ENCODE measurements at places on chromosomes 2 and 18.

- DNase-seq: no peak
Measured at GRCh38 chr2:169865492-169865891, 38.2 kb downstream of the UBR3 start.

DNA sequence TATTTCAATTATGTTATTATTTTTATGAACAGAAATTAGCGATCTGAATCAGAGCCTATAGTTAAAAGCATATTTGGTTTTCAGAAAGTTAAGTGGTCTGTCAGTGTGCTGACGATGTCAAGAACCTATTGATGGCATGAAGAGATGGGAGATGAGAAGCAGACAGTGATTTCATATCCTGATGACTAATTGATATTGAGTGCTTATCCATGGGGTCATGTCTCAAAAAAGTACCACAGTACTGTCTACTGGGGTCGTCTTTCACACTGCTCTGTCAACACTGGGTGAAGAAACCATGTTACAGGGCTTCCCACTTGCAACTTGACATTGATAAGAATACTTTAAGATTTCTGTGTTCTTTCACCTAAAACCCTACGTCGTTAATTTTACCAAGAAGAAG is 297.1 kb downstream of the AFF3 start:
- no peak for DNase-seq

DNA sequence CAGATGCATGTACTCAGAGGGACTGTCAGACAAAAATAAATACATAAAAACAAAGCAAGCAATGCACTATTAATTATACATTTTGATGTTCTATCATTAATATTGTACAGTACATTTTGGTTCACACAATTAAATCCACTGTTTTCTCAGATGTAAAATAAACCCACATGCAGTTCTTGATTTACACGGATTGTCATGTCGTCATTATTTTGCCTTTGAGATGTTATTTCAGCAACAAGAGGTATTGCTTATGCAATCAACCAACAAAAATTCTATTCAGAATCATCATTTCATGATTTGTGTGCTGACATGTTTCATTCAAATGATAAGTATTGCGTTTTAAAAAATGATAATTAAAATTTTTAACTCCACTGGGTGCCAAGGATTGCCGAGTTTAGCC is 79.2 kb downstream of the TSHZ1 start:
- DNase-seq: no peak

- DNase-seq: no peak
Measured at GRCh38 chr2:35082072-35082471, 1273.5 kb upstream of the CRIM1 start.

DNA sequence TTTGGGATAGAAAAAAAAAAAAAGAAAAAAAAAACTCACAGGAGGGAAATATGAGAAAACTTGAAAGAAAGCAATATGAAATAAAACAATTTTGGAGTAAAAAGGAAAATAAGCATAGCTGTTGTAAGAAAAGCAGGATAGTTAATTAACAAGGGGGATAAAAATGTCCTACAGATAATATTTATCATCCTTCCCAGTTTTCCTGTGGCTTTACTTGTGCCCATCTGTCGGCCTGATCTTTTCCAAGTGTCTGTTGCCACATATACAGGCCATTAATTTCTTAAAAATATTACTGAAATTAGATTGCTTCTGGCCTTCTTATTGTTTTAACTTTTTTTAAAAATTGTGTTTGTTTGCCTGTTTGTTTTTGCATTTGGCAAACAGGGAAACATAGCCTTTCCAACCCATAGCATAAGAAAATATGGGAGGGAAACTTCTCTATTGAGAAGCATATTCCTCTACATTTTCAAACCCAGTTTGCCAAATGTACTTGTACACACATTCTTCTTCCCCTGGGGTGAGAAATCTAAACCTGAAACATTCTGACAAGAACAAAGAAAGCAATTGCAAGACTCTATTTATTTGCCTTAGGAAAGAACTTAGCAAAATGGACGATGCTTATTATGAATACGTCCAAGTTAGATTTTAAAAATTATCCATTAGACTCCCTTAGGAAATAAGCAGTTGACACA is 272.3 kb downstream of the CDH20 start:
- DNase-seq: no peak

- no peak for DNase-seq
Measured at GRCh38 chr18:7953095-7953958, 386.2 kb downstream of the PTPRM start.

DNA sequence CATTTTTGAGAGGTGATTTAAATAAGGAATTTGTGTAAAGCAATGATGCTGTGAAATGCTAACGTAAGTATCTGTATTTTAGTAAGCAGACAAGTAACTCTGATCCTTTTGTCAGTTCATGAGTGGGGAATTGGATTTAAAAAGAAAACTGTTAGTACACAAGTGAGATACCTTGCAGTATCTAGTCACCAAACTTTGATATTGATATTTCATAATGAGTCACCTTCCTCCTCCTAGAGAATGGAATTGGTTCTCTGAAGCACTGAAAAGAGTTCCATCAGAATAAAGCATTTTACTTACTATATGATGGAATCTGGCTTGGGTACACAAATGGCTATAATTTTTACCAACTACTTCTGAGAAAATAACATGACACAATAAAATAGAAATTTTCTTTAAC is 232.2 kb downstream of the ZNF804A start:
- no peak for DNase-seq

DNA sequence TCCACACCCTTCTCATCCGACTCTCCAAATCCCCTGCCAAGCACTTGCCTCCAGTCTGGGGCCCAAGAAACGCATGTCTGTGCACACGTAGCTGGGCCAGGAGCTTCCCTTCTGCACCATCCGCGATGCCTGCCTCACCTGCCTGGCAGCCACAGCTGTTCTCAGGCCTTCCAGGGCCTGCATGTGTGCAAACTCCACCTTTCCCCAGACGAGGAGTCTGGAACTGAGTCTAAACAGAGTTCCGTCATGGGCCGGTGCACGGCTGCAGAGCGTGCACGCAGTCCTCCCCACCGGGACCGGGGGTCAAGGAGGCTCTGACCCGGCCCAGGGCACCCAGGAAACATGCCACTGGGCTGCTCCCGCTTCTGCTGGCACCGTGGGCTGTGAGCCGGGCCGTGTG is 66.8 kb upstream of the SALL3 start:
- DNase-seq: no peak

GRCh38 chr2:174605687-174606086 is 8.1 kb upstream of the WIPF1 start:
- DNase-seq: no peak

- DNase-seq: no peak
Measured at GRCh38 chr2:216735086-216735485, 39.7 kb upstream of the IGFBP5 start.

DNA sequence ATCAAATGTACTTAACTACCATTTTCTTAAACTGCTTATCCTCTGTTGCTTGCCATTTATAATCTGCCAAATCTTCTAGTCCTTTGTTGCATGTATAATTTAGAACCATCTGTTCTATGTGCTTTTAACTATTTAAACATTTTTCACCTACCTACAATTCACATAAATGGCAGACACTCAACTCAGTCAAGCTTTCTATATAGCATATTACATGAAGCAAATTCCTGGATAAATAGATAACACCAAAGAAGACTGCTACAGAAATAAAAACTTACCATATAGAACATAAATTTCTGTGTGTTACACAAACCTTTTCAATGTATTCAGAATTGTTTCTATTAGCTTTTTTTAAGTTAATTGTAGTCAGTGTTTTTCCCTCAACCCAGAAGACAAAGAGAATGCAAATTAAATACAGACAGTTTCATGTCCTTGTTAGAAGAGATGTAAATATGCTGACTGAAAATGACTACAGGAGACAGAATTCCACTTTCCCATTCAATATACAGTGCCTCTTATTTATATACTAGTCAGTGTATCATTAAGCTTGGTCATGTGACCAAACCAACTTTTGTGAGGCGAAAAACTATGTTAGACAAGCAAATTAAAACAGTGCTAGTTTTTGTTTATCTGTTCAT is 2.6 kb downstream of the BAZ2B start:
- no peak for DNase-seq
